PC-9 (cell line): ENCODE measurements at places on chromosomes 2 and 18. TPM values are rescaled to one million over a fixed set of nuclear protein-coding genes. Genes with fewer than 3 reads are reported as not detected.

GRCh38 chr2:153939124-153939796 is 67.5 kb downstream of the GALNT13 start:
- peak; percentile 9 for DNase-seq
- no peak overlapping the region for H3K4me3 ChIP-seq
- H3K4me1 ChIP-seq, result 0 out of 2 replicates have a peak, but pooled peaks cover 6% of the 10 kb centered on the region
- H3K27me3 ChIP-seq, result no peaks in the 10 kb centered on the region
- peak overlapping the region; percentile 17; the same call in 1 of the 2 replicates for H3K27ac ChIP-seq
- no peaks in the 10 kb centered on the region for H3K36me3 ChIP-seq

Gene TPO
- total RNA-seq, result not detected in 2 replicates

DNA sequence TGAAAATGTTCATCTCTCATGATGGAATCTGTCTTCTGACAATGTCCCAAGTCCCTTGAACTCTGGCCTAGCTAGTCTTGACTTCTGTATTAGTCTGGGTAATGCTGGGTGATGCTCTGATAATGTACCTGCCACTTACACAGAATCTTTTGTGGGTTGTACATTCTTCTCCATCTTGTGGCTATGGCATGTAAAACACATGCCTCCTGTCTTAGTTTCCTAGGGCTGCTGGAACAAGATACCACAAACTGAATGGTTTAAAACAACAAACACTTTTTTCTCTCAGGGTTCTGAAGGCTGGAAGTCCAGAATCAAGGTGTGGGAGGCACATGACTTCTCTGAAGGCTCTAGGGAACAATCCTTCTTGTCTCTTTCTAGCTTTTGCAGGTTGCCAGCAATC is 57.1 kb downstream of the RAPGEF4 start:
- no peak overlapping the region for H3K4me3 ChIP-seq
- H3K36me3 ChIP-seq, result no peaks in the 10 kb centered on the region
- no peak for DNase-seq

DNA sequence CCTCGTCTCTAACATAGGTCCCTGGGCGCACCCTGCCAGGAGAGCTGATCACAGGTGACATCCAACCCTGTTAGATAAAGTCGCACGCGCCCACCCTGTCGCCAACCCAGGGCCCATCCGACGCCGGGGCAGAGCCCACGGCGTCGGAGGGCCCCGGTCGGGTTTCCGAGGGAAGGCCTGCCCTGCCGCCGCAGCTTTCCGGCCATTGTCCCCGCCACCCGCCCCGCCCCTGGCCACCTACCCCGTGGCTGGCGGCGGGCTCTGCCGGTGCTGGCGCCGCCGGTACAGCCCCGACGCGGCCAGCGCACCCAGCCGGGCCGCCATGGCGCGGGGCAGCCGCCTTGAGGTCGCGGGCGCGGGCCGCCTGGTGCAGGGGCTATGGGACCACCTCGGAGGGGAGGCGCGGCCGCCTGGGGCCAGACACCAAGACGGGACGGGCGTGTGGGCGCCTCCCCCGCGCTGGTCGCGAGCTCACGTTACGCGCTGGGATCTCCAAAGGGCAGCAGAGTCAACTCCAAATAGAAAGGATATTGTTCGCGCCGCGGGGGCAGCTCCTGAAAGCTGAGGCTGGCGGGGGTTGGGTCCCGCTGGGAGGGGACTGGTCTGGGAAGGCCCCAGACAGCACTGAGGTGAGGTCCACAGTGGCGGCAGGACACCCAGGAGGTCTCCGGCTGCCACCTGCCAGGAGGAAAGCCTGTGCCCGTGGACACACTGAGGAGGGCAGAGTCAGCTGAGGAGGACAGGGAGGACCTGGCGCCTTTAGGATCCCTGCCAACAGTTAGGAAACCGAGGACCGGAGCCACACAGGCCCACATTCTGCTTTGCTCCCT is 11.1 kb downstream of the LIMS2 start:
- H3K4me3 ChIP-seq, result no peak overlapping the region
- H3K4me1 ChIP-seq, result no peaks in the 10 kb centered on the region
- no peak for DNase-seq
- no peaks in the 10 kb centered on the region for H3K36me3 ChIP-seq
- H3K27ac ChIP-seq, result no peak overlapping the region
- peaks cover 45% of the 10 kb centered on the region for H3K27me3 ChIP-seq

DNA sequence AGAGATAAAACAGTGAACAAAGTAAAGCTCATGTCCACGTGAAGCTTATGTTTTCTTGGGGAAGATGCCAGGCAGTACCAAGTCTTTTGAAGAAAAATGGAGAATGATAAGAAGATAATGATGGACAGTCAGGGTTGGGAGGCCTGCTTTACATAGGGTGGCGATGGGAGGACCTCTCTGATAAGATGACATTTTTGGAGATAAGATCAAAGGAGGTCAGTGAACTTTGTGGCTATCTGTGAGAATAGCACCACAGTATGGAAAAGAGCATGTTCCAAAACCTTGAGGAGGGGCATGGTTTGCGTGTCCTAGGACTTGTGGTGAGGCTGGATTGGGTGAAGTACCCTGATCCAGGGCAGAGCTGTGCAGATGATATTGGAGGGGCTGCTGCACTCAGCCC is 461.7 kb upstream of the NRP2 start:
- no peak overlapping the region for H3K27ac ChIP-seq
- H3K36me3 ChIP-seq, result no peaks in the 10 kb centered on the region
- no peak for DNase-seq

- no peak overlapping the region for H3K27ac ChIP-seq
- 0 out of 2 replicates have a peak, but pooled peaks cover 7% of the 10 kb centered on the region for H3K4me1 ChIP-seq
- no peaks in the 10 kb centered on the region for H3K36me3 ChIP-seq
Observed at GRCh38 chr2:33104726-33105125, 158.0 kb downstream of the LTBP1 start.

DNA sequence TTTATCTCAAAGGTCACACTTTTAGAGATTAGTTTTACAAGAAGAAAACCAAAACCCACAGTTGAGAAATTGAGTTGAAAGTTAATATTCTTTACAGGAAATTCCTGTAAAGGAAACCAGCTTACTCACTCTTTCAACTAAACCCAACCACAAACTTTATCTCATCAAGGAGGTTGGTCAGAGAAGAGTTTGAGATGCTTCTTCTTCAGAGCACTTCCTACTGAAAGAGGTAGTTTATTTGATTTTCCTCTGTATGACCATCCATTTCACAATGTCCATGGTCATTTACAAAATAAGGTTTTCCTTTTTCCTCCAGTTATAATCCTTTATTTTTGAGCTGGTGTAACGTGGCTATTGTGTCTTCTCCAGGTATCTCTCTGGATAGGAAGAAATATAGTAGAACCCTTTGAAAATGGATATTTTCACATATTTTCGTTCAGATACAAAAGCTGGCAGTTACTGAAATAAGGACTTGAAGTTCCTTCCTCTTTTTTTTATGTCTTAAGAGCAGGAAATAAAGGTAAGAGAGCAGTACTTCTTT is 4.5 kb upstream of the IL18RAP start:
- no peaks in the 10 kb centered on the region for H3K27me3 ChIP-seq
- H3K27ac ChIP-seq, result no peak overlapping the region
- H3K4me1 ChIP-seq, result no peaks in the 10 kb centered on the region
- no peak for DNase-seq
- no peak overlapping the region for H3K4me3 ChIP-seq

DNA sequence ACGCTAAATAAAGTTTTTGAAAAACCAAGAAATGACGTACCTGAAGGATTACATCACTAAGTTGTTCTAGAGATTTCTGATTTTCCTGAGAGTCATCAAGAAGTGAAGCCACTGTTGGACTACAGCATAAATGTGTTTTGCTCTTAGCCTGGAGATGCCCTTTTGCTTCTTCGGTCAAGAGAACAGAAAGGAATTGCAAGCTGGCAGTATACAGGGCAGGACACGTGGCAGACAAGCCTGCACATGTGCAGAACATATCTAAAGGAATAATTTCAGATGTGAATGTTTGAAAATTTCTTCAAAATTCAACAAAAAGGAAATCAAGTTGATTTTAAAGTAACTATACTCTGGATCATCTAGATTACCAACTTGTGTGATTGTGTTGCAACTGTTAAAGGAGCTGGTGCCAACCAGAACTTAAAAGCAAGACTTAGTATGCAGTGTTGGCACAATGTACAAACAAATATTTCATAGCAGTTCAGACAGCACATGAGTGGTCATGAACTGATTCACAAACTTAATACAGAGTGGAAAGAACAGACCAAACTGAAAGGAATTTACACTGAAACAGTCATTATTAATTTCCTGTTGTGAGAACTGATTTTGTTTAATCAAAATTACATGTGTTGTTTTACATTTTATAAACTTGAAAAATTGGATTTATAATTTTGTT is 100.4 kb upstream of the CD226 start:
- H3K27me3 ChIP-seq, result no peaks in the 10 kb centered on the region
- no peak overlapping the region for H3K27ac ChIP-seq

DNA sequence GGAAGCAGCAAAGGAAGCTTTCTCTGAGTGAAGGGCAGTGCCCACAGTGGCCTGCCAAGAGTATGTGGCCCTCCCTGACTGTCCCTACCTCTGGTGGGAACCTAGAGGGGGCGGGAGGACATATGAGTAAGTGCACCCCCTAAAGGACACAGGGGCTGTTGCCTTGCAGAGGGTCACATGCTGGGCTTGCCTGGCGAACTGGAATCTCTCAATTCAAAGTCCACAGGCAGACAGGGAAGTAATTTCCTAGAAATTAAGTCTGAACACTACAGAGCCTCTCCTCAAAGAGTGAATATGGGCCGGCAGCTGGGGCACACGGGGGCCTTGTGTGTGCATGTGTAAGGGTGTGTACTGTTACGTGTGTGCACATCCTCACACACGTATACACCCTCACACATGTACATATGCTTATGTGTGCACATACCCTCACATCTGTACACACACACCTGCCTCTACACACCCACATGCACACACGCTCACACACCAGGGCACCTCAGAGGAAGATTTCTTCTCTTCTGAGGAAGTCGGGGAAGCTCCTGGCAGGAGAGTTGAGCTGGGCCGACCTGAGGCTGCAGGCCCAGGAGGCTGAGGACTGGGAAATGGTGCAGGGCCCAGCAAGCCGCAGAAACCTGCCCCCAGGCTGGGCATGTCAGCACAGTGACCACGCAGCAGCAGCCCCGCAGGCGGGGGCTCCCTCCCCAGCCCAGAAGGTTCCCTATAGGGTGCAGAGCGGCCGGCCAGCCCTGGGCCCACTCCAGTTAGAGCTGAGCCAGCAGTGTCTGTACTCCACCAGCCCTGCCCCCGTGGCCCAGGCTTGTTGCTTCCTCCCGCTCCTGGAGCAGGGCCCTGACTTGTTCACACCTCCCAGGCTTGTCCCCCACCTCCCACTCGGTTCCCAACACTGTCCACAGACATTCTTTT is 77.4 kb upstream of the TAF1B start:
- no peak overlapping the region for H3K27ac ChIP-seq
- no peaks in the 10 kb centered on the region for H3K27me3 ChIP-seq
- DNase-seq, result no peak
- H3K36me3 ChIP-seq, result no peaks in the 10 kb centered on the region

GRCh38 chr18:74613381-74613780 is 15.7 kb downstream of the ZNF407 start:
- H3K27me3 ChIP-seq, result no peaks in the 10 kb centered on the region
- DNase-seq, result no peak
- H3K4me1 ChIP-seq, result peaks cover 14% of the 10 kb centered on the region
- H3K36me3 ChIP-seq, result no peaks in the 10 kb centered on the region

- H3K4me3 ChIP-seq, result no peak overlapping the region
- H3K27me3 ChIP-seq, result no peaks in the 10 kb centered on the region
- H3K27ac ChIP-seq, result no peak overlapping the region
Observed at GRCh38 chr2:19580830-19581229, 222.4 kb upstream of the OSR1 start.

Gene CYBRD1
- total RNA-seq, result 125 and 132 TPM in 2 replicates
